Placental pericyte (primary cell): ENCODE measurements at places on chromosomes 1 and 21. TPM values are rescaled to one million over a fixed set of nuclear protein-coding genes. Genes with fewer than 3 reads are reported as not detected.

The SSX2IP gene
- total RNA-seq, result 6.6 and 21.6 TPM in 2 replicates

The IFI44L gene
- total RNA-seq, result 1.3 and 3.0 TPM in 2 replicates

The GCSAML gene
- under 0.01 TPM in 2 replicates for total RNA-seq

The CYP2J2 gene
- total RNA-seq, result 0.29 TPM in 1 of 2 replicates, not detected in the other

The TEDDM1 gene
- not detected in 2 replicates for total RNA-seq

The MCM3AP gene
- 90.9 and 104 TPM in 2 replicates for total RNA-seq

The IL19 gene
- 0.14 and 1.8 TPM in 2 replicates for total RNA-seq

The CTH gene
- total RNA-seq, result 7.0 and 27.6 TPM in 2 replicates

The RSPO1 gene
- under 0.01 TPM in 1 of 2 replicates, not detected in the other for total RNA-seq

The SPRR2G gene
- total RNA-seq, result not detected in 2 replicates

The HSD11B1 gene
- 11.6 and 18.6 TPM in 2 replicates for total RNA-seq

The GJB3 gene
- 0.14 TPM in 1 of 2 replicates, not detected in the other for total RNA-seq

The CADM3 gene
- not detected in 2 replicates for total RNA-seq

The OR2L8 gene
- 0.43 TPM in 1 of 2 replicates, not detected in the other for total RNA-seq

The TMEM52 gene
- 0.43 and 0.44 TPM in 2 replicates for total RNA-seq

The COL6A2 gene
- total RNA-seq, result 1,586 and 1,646 TPM in 2 replicates

The HEYL gene
- 0.57 TPM in 1 of 2 replicates, not detected in the other for total RNA-seq

The CYP4X1 gene
- total RNA-seq, result not detected in 2 replicates

The ZSWIM5 gene
- 0.22 and 4.3 TPM in 2 replicates for total RNA-seq

The UBE2U gene
- 0.29 TPM in 1 of 2 replicates, not detected in the other for total RNA-seq

The RNF2 gene
- 31.1 and 36.7 TPM in 2 replicates for total RNA-seq

The HAPLN2 gene
- not detected in 2 replicates for total RNA-seq

The WNT9A gene
- total RNA-seq, result 0.14 and 0.66 TPM in 2 replicates

The DNAJC28 gene
- total RNA-seq, result 0.86 and 1.8 TPM in 2 replicates

The SH2D1B gene
- total RNA-seq, result not detected in 2 replicates

The IFNLR1 gene
- not detected in 2 replicates for total RNA-seq
